ENCODE measurements at places on chromosomes 4 and X. TPM values are rescaled to one million over a fixed set of nuclear protein-coding genes. Genes with fewer than 3 reads are reported as not detected.

CAPN6 gene
- 0.33 TPM for total RNA-seq

PRRG3 gene
- under 0.01 TPM for total RNA-seq

UGT2B11 gene
- total RNA-seq: 1.0 TPM

SOWAHD gene
- total RNA-seq: 0.42 TPM

NR0B1 gene
- not detected for total RNA-seq

DNA sequence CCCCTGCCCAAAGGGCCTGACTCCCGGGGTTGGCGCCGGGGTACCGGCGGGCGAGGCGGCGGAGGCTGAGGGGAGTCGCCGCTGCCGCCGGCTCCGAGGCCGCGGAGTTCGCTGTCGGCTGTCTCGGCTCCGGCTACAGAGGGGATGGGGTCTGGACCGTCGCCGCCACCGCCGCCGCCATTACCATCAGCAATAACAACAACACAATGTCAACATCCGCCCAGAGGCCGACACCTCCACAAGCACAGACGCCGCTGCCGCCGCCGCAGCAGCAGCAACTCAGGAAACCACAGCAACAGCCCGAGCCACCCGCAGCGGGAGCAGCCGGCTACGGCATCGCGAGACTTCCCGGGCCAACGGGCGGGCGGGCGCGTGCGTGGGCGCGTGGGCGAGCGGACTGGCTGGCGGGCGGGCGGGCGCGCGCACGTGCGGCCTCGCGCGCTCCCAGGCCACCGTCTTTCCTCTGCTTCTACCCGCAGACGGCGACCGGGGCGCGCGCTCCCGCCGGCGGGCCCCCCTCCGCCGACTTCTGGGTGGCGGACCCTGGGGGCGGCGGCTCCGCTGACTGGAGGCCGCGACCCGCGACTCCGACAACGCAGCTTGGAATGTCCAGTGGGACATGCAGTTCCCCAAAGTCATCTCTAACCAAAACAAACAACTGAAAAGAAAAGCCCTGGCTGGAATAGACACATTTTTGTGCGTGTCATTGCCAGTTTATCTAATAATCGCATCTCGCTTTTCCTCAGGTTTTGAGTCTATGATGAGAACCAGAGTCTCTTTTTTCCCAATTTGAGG lies at the start of gene CHIC2:
Gene CHIC2 (minus strand): TSS at position 289 of the 795 bp plus-strand sequence. CDS start 305 bp downstream, outside the sequence.
- peak; percentile 94 for DNase-seq

GRCh38 chr4:55920571-55920970 lies 28.2 kb upstream of the CEP135 start:
- DNase-seq: no peak

DNA sequence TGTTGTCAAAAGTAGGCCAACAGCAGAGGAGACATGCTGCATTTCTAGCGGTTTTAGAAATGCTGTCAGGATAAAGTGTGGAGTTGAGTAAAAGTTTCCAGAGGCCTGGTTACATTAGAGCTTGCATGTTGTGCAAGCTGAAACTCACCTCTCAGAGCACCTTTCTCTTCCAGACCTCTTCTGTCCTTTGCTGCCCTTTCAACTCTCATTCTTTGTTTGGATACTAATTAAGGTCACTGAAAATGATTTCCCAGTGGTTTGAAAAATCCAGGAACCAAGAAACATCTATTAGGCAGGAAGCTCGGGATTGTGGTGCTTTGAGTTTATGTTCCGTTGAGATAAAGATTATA lies 426.6 kb downstream of the MAPK10 start:
- no peak for DNase-seq

DNA sequence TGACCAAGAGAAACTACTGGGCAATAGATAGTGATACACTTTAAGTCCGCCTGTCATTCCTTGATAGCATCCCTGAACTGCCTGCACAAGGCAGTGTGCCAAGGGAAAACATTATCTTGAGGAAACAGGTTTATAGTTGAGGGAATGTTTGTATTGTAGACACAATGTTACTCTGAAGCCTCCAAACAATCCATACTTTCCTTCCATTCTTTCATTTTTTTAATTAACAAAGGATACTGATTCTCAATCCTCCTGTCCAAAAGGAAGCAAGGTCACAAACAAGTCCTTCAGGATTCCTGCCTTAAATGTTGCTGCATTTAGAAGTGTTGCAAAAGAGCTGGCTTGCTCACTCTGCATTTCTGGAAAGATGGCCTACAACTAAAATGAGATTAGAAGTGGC lies 61.7 kb upstream of the PRSS48 start:
- no peak for DNase-seq

DNA sequence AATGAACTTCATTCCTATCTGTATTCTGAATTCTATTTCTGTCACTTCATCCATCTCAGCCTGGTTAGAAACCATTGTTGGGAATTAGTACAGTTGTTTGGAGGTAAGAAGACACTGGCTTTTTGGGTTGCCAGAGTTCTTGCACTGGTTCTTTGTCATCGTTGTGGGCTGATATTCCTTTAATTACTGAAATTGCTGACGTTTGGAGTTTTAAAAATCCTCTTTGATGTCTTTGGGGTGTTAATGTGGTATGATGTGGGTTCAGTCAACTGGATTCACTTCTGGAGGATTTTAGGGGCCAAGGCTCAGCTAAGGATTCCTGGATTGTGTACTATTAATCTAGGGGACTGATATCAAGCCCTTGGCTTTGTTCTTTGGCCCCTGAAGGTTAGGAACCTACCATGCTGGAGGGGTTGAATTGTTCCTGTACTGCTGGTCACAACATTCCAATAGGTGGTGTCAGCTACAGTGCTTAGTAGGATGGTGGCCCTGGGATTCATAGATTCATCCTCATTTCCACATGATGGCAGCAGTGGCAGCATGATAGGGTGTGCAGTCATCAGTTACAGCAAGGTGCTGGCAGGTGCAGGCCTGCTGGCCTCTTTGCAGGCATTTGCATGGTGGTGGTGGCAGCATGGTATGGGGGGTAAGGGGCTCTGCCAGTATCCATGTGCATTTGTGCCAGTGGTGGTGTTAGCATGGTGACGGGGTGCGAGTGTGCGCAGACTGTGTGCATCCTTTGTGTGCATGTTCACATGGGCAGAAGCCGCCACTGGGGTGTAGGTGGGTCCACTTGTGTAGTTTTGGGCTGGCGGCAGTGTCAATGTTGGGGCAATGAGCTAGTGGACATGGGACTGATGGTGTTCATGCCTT lies 301.3 kb downstream of the TEX13C start:
- no peak for DNase-seq

DNA sequence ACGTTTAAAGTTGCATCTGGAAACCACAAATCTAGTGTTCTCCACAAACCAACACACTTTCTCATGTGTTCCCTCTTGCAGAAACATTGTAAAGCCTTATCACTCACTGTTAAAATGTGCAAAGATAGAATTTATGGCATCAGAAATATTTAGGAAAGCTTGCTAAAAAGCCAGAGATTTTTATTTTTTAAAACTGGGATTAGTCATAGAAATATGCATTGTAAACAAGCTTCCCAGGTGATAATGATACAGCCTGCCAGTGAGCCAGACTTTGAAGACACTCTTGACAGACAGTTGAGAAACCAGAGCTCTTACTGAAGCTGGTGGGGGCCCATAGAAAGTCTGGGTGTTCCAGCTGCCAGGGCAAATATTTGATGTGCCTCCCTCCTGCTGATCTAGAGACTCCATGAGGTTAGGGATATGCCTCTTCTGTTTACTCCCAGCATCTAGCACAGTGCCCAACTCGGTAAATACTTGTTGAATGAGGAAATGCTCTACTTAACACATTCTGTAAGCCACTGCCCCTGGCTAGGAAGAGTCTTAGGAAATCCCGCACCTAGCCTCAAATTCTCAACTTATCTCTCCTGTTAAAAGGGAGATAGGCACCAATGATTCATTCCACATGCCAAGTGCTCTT lies 179.0 kb upstream of the RASGEF1B start:
- no peak for DNase-seq

GRCh38 chrX:27998666-27999065 lies 17.4 kb upstream of the DCAF8L1 start:
- DNase-seq: no peak
